Activated naive CD8-positive, alpha-beta T cell treated with anti-CD3 and anti-CD28 coated beads, Interleukin-2, amount 50 U/mL, for 24 hours (primary cell): ENCODE measurements at places on chromosomes 2 and 18.

DNA sequence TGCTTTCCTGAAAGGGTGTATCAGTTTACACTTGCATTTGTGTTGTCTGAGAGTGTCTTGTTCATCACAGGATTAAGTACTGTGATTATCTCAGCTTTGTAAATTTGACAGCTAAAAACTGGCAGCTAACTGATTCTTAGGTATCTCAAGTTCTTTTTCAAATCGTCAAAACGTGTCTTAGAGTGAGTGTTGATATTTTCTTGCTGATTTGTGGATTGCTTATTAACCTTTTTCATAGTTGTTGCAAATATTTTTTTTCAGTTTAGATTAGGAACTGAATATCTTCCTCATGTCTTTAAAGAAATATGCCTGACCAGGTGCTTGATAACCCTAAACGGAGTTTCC is 41.9 kb downstream of the LRRFIP1 start:
- DNase-seq: no peak

- no peak for DNase-seq
These were observed 25.5 kb upstream of the CEP68 start for GRCh38 chr2:65030476-65031332.

DNA sequence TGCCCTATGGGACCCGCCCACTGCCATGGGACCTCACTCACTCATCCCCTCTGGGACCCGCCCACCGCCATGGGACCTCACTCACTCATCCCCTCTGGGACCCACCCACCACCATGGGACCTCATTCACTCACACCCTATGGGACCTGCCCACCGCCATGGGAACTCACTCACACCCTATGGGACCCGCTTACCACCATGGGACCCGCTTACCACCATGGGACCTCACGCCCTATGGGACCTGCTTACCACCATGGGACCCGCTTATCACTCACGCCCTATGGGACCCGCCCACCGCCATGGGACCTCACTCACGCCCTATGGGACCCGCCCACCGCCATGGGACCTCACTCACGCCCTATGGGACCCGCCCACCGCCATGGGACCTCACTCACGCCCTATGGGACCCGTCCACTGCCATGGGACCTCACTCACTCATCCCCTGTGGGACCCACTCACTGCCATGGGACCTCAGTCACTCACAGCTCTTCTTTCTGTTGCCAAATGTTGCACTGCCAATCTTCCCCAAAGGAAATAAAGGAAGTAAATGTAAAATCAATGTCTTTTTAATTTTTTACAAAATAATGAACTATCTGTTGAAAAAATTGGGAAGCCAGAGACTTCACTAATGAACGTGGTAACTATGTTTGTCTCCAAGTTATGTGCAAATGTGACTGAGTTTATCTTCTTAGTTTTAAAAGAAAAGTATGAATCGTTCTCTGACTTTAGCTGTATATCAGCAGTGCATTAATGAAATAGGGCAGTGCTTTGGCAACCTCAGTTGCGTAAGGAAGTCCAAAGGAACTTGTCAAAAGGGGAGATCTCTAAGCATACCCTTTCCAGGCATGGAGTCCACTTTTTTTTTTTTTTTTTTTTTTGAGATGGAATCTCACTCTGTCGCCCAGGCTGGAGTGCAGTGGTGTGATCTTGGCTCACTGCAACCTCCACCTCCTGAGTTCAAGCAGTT is 101.5 kb upstream of the MGAT5 start:
- DNase-seq: no peak

DNA sequence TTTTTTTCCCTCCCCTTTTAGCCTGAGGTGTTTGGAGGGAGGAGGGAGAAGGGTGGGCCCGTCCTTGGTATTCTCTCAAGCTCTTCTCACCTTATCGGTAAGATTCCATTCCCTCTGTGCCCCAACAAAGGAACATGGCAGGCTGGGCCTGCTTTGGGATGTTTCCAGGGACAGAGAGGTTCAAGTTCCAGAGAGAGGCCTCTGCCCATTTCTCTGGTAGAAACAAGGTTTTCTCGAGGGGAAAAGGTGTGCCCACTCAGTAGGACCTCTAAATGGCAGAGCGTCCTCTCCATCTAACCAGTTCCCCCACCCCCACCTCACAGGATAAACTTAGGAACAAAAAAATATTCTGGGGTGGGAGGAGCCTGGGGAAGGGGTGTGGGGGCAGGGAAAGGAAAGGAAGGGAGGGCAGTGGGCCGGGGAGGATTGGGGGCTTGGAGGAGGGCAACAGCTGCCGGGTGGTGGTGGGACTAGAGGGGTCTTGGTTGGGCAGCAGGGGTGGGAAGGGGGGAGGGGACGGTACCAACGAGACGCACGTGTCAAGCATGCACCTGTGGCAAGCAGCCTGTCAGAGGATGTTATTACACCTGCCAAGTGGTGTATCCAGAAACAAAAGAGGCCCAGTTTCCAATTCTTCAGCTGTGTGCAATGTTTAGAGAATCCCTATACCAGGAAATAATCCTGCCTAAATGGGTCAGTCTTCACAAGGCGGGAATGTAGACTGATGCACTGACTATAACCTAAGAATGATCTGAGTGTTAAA is 2.1 kb downstream of the PCBP1 start:
- peak; percentile 57 for DNase-seq

DNA sequence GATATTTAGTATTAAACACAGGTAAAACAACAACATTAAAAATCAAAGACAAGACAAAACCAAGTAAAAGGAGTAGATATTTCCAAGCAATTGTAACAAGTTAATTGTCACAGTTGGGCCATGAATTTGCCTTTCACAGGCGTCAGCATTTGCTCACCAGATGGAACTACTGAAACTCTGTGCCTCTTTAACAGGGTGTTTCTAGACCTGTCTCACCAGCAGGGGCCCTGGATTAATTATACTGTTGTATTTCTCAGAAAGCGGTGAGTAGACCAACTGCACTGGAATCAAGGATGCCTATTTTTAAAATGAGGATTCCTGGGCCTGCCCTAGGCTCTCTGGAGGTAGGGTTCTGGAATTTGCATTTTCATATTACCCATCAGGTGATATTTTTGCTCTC is 92.6 kb downstream of the UPP2 start:
- DNase-seq: no peak

DNA sequence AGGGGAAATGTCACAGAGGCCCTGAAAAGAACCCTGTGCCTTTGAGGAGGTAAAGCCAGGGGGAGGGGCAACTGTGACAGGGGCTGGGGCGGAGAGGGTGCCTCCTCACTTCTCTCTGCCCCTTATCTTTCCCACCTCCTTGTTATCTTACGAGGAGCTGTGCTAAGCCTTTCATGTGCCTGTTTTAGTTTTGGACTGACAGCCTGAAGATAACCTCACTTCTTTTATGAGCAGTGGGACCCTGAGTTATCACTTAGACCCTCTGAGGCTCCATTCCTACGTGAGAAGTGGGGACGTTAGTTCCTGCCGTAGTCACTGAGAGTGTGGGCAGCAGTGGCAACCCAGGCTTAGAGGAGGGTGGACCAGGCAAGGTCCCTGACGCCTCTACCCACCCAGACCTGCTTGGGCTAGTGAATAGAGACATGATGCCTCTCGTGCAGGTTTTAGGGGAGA is 39.5 kb upstream of the LBH start:
- DNase-seq: no peak

DNA sequence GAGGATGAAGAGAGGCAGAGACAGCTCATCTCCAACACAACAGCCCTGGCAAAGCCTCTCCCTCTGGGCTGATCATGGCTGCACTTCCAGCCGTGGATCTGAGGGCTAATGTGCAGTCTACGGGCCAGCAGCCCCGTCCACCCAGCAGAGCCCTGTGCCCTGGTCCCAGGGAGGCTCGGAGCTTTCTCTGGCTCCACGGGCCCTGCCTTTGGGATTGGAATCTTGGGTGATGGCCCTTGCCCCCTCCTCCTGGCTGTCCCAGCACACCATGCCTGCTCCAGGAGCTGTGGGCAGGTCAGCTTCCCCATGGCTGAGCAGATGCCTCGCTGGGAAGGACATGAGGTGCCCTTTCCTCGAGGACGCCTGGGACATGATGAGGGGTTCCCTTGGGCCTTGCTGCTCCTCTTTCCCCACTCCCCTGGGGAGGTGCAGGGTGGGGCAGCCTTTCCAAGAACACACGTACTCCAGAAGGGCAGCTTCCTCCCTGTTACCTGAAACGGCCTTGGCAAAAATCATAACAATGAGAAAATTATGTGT is 66.9 kb downstream of the C18orf63 start:
- DNase-seq: no peak

- no peak for DNase-seq
These were observed 17.4 kb downstream of the CNRIP1 start for GRCh38 chr2:68302281-68302875.

- DNase-seq: peak; percentile 49
These were observed 9.5 kb upstream of the ZNF396 start for GRCh38 chr18:35386600-35387100.

GRCh38 chr18:43547456-43547855 is 270.2 kb upstream of the SYT4 start:
- DNase-seq: no peak

DNA sequence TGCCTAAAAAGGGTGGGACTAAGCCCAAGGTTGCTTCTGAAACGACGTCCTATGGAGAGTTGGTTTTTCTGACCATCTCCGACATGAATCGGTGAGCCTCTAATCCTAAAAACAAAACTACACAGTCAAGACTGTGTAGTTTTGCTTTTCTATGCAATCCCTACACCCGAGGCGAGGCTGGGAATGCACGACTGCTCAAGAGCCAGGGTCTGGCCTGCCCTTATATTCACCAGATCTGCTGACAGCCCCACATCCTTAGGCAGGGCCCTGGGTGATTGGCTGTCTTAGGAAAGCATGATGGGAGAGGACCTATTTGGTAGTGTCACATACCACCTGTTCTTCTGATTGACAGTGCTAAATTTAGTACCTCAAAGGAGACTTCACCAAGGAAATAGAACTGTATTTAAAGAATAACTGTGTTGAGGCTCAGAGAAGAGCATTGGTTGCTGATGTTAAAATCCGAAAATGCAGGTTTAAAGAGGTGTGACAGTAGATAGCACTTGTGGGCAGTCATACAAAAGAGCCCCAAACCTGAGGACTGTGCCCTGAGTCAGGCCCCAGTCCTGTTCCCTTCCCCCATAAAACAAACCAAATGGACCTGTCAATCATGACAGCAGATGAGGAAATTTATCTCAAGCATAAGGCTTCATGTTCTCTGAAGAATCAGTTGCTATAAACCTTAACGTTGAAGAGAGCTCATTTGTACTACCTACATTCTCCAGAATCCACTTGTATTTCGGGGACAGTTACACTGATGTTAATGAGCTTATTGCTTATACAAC is at the start of gene TTN:
TTN (minus strand) TSS at position 197 of the 782 bp plus-strand sequence. CDS start 2,781 bp downstream, outside the sequence.
- no peak for DNase-seq
